ENCODE measurements at places on chromosomes 12 and 14.

- no peak overlapping the region for H3K27ac ChIP-seq
- H3K4me1 ChIP-seq: no peaks in the 10 kb centered on the region
- H3K36me3 ChIP-seq: no peaks in the 10 kb centered on the region
- no peak overlapping the region for H3K4me3 ChIP-seq
- no peak for DNase-seq
These were observed 9.1 kb downstream of the TMCC3 start for GRCh38 chr12:94641283-94641682.

DNA sequence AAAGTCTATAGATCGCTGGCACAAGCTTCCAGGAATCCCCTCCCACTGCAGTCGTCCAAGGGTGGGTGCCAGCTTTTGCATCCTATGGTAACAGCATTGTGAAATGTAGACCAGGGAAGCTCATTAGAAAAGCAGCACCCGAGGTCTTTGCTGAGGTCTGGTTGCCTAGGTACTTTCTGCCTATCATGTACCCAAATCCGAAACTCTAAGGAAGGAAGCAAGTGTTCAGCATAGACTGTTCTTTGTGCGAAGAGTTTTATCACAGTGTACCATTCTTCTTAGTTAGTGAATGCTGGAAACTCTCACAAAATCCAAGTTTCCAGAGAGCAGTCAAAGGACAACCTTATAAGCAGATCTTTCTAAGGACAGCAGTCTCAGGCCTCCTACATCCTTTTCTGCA is 1532.7 kb upstream of the TMEM132C start:
- H3K4me3 ChIP-seq: no peak overlapping the region
- H3K4me1 ChIP-seq: no peaks in the 10 kb centered on the region
- no peak for DNase-seq
- no peak overlapping the region for H3K27ac ChIP-seq
- H3K27me3 ChIP-seq: peaks cover 7% of the 10 kb centered on the region

DNA sequence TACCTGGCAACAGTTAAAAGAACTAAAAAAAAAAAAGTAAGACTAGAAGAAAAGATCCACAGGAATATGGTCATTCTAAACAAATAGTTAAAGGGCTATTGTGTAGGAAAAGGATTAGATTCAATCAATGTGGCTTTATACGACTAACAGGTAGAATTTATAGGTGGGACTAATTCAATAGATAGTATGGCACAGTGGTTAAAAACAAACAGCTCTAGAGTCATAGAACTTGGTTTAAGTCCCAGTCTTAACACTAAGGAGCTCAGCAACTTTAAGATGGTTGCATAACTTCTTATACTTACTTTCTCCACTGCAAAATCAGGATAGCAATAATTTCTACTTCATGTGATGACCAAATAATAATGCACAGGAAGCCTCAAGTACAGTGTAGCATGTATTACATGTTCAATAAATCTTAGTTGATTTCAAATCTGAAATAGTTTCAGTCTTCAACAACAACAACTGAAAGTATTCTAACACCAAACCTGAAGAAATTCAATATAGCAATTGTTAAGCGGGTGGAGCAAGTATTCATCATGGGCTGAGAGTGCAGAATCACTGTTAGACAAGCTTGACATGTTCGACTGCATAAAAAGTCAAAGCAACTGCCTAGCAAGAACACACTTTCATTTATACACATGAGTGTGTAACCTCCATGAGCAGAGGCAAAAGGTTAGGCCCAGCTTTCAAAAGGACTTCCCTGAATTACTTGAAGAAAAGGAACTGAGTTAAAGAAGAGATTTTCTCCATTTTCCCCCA is 50.4 kb downstream of the ITPR2 start:
- peaks cover 5% of the 10 kb centered on the region for H3K36me3 ChIP-seq
- no peak overlapping the region for H3K4me3 ChIP-seq
- DNase-seq: no peak
- H3K27me3 ChIP-seq: no peaks in the 10 kb centered on the region
- no peak overlapping the region for H3K27ac ChIP-seq

DNA sequence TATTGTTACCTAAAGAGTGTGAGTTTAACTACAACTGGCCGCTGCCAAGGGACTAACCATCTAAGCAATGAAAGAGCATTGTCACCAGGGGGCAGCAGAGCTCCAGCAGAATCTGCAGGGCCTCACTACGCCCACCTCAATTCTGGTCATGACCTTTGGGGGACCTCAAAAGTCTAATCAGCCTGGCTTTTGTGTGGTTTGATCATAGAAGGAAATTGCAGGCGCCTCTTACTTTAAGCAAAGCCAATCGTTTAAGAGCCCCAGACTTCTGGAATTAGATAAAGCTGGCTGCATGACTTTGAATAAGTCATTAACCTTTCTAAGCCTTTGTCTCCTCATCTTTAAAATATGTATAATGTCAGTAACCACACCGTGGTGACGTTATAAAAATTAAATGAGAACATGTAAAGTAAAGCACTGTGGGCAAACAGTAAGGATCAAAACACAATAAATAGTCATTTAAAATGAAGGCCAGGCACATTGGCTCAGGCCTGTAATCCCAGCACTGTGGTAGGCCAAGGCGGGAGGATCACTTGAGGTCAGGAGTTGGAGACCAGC is 58.6 kb downstream of the TBX3 start:
- H3K27ac ChIP-seq: no peak overlapping the region
- no peak overlapping the region for H3K4me3 ChIP-seq
- no peaks in the 10 kb centered on the region for H3K36me3 ChIP-seq
- H3K27me3 ChIP-seq: no peaks in the 10 kb centered on the region

DNA sequence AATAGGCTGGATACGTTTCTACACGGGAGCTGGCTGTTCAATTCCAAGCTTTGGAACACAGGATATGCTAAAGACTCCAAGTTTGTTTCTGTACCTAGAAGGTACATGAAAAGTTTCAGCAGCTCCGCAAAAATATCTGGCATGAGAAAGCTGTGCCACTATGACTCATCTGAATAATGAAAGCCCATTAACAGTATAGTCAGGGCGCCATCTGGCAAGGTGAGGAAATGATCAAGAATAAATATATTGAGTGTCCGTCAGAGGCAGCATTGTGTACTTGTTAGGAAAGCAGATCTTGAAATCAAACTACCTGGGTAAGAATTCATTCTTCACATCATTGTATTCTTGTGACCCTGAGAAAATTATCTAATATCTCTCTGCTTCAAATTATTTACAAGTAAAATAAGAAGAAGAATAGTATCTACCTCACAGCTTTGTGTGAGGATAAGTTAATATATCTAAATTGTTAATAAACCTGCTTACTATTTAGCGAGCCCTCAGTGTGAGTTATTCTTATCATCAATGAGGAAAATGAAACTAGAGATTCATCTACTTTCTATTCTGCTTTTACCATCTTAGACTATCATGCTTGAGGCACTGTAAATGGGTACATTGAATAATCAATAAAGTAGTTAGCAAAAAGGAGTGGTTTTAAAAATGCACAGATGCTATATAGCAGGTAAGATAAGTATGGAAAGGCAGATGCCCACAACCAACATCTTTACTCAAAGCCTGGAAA is 53.5 kb downstream of the FSCB start:
- no peak overlapping the region for H3K4me3 ChIP-seq
- no peaks in the 10 kb centered on the region for H3K4me1 ChIP-seq
- H3K27ac ChIP-seq: no peak overlapping the region
- H3K27me3 ChIP-seq: no peaks in the 10 kb centered on the region

DNA sequence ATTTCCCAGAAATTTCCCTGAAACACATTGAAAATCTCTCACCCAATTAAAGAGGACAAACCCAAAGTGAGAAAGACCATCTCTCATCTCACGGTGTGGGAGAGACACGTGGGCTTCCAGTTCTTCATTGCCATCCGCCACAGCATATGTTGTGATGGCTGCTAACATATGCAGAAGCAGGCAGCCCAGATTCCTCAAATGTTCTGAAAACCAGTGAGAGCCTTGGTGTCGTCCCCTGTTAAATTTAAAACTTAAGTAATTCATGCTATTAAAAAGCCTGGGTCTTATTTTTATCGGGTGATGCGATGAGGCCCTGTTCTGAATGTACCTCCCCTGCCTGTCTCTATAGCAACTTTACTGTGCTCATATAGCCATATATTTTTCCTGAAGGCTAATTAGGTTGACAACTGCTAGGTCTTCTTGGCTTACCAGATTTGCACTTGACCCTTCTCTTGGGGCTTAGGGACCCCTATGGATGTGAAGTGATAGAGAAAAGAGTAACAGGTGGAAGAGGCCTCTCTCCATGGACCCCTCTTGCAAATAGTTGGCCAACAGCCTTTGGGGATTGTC is 2.8 kb upstream of the FGF6 start:
- H3K4me3 ChIP-seq: no peak overlapping the region
- H3K4me1 ChIP-seq: no peaks in the 10 kb centered on the region
- H3K27me3 ChIP-seq: no peaks in the 10 kb centered on the region
- no peak for DNase-seq
- no peak overlapping the region for H3K27ac ChIP-seq

DNA sequence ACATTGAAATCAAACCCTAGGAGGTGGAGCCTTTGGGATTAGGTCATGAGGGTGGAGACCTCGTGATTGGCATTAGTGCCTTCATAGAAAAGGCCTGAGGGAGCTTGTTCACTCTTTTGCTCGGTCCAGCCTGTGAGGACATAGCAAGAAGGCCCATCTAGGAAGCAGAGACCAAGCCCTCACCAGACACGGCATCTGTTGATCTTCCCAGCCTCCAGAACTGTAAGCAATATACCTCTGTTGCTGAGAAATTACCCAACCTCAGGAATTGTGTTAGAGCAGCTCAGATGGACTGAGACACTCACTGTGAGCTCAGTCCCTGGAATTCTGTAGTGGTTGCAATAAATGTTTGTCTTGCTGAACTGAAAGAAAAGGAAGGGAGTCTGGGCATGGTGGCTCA is 116.2 kb upstream of the MAP1LC3B2 start:
- no peaks in the 10 kb centered on the region for H3K36me3 ChIP-seq
- H3K4me3 ChIP-seq: no peak overlapping the region
- H3K27me3 ChIP-seq: no peaks in the 10 kb centered on the region
- H3K27ac ChIP-seq: no peak overlapping the region
- no peaks in the 10 kb centered on the region for H3K4me1 ChIP-seq
- no peak for DNase-seq

- H3K27me3 ChIP-seq: no peaks in the 10 kb centered on the region
- H3K36me3 ChIP-seq: peaks cover 11% of the 10 kb centered on the region
- peak overlapping the region; percentile 73 for H3K4me3 ChIP-seq
- no peak overlapping the region for H3K27ac ChIP-seq
- no peaks in the 10 kb centered on the region for H3K4me1 ChIP-seq
These were observed 717 bp downstream of the PPHLN1 start for GRCh38 chr12:42326541-42327226.

DNA sequence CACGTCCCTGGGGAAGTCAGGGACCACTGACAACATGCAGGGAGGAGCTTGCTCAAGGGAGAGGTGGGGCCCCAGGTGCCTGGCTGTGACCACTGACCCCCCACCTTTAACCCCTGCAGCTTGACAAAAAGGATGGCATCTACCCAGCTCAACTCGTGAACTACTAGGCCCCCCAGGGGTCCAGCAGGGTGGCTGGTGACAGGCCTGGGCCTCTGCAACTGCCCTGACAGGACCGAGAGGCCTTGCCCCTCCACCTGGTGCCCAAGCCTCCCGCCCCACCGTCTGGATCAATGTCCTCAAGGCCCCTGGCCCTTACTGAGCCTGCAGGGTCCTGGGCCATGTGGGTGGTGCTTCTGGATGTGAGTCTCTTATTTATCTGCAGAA is 26.3 kb downstream of the HIP1R start:
- peak overlapping the region; percentile 81 for H3K27ac ChIP-seq
- no peaks in the 10 kb centered on the region for H3K27me3 ChIP-seq
- no peaks in the 10 kb centered on the region for H3K36me3 ChIP-seq
- no peak overlapping the region for H3K4me3 ChIP-seq

DNA sequence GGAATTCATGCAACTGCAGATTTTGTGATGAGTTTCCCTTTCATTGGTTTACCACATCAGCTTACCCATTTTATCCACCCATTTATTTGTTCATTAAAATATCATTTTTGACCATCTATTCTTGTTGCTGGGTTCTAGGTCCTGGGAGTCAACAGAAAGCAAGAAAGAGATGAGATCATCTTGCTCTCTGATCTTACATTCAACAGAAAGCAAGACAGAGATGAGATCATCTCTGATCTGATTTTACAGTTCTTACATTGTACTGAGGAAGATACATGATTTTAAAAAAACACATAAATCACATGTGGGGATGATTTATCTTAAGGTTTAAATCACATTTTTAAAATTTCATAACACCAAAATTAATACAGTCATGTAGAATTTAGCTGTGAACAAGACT is 2.3 kb downstream of the TAS2R46 start:
- no peak overlapping the region for H3K27ac ChIP-seq
- no peaks in the 10 kb centered on the region for H3K4me1 ChIP-seq
- H3K36me3 ChIP-seq: no peaks in the 10 kb centered on the region
- H3K27me3 ChIP-seq: no peaks in the 10 kb centered on the region

DNA sequence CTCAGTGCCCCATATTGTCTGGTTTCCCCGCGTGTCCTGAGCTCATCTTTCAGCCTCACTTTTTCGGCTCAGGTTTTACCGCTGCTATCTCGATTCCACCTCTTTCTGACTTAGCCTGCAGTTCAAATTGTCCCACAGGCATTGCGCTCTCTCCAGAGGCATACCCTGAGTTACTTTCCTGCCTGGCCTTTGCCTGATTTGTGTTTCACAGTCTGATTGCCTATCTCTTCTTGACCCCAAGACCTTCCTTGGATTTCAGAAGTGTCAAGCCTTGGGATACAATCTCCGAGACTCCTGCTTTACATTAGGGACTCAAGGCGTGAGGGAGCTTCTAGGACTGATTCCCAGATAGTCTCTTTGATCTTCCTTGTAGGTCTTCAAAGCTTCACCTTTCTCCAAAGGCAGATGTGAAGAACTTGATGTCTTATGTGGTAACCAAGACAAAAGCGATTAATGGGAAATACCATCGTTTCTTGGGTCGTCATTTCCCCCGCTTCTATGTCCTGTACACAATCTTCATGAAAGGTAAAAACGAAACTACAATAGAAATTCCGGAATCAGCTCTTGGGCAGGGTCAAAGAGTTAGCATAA is 629 bp downstream of the LETMD1 start:
- H3K27me3 ChIP-seq: no peaks in the 10 kb centered on the region
- no peaks in the 10 kb centered on the region for H3K4me1 ChIP-seq
- peaks cover 3% of the 10 kb centered on the region for H3K36me3 ChIP-seq
- no peak for DNase-seq

DNA sequence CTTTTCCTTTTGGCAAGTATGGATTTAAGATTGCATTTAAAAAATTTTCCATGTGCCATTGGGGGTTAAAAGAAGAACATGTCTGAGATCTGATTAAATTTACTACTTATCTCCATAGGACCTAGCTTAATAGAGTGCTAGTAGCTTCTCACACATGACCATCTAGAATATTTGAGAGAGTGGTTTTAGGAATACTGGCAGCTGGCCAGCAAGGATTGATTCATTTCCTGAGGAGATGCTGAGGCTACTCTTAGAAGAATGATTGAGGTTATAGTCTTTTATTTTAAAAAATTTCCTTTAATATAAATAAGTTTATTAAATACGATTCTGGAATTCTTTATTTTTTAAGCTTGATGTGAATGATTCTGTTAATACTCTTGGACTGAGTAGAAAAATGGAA is 56.2 kb downstream of the MIPOL1 start:
- H3K27ac ChIP-seq: no peak overlapping the region
- H3K36me3 ChIP-seq: no peaks in the 10 kb centered on the region
- H3K4me3 ChIP-seq: no peak overlapping the region
- H3K27me3 ChIP-seq: no peaks in the 10 kb centered on the region

DNA sequence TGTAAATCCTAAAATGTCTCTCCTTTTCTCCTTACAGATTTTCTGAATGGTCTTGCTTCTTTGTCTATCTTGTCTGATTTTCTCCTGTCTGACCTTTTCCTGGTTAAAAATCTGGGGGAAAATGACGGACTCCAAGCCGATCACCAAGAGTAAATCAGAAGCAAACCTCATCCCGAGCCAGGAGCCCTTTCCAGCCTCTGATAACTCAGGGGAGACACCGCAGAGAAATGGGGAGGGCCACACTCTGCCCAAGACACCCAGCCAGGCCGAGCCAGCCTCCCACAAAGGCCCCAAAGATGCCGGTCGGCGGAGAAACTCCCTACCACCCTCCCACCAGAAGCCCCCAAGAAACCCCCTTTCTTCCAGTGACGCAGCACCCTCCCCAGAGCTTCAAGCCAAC is 23.0 kb downstream of the ACACB start:
- H3K36me3 ChIP-seq: no peaks in the 10 kb centered on the region
- no peak for DNase-seq
